Activated T-cell treated with anti-CD3 and anti-CD28 coated beads, Interleukin-2, amount 50 U/mL, for 72 hours (primary cell): ENCODE measurements at places on chromosomes 2 and 18. TPM values are rescaled to one million over a fixed set of nuclear protein-coding genes. Genes with fewer than 3 reads are reported as not detected.

DNA sequence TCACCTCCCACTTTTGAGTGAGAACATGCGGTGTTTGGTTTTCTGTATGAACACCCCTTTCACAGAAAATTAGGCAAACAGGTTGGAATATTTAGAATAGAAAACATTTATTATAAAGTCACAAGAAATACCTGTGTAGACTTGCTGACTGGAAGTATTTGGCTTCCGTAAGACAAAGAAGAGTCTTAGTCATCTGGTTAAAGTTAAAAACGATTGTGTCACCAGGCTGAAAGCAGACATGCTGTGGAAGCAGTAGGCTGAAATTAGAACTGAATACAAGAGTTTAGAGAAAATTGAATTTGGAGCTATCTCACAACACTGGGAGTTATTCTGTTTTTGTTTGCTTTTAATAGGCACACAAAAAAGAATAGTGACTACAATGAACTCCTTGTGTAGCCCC lies 16.2 kb upstream of the CLASP1 start:
- no peak for DNase-seq

DNA sequence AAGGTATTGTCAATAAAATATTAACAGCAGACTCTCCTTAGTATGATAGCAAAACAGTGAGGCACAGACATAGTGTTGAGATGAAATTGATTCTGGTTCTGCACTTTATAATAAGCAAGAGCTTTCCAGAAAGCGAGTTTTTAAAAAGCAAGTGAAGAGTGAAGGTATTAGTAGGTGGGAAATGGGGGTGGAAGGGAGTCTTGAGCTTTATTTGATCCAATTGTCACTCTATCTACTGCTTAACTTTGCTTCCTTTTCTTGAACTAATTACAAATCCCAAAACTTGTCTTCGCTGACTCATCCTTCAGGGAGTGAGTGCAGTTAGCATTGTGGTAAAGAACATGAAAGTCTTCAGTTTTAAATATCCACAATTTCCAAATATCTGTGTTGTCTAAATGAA lies 120.6 kb upstream of the BOD1L2 start:
- no peak for DNase-seq

DNA sequence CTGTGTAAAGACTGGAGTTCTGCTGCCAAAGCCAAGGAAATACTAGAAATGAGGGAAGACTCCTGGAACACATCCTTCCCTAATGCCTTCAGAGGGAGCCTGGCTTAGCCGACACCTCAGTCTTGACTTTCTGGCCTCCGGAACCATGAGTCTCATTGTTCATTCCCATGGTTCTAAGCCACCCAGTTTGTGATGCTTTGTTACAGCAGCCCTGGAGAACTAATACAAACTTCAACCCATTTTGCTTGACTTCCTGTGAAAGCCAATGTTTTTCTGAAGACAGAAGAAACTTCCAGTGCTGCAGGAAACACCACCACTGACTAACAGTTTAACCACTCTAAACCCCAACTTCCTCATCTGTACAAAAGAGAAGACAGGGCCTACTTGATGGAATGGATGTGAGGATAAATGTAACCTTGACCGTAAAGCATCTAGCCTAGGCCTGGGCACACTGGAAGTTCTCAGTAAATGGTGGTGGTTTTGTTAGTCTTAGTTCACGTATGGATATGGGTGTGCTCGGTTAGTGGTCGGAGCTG lies 85.9 kb upstream of the RFX8 start:
- DNase-seq, result no peak

GRCh38 chr2:88190808-88191721 lies 20.9 kb downstream of the THNSL2 start:
- peak; percentile 41 for DNase-seq

DNA sequence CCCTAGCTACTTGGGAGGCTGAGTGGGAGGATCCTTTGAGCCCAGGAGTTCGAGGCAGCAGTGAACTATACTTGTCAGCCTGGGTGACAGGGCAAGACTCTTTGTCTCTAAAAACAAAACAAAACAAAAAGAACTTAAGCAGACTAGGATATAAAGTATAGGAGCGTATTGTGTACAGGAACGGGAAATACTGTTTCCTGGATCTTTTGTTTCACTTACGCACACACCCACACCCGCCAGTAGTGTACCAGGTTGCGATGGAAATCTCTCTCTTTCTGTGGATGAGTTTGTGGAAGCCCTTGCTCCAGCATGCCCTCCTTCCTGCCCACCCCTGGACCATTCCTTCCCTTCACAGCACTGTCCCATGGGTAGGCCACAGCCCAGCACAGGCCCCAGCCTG lies 136.3 kb downstream of the RPIA start:
- DNase-seq, result no peak

Gene SERPINB10
- 2.8 TPM for total RNA-seq

Gene PKDCC
- total RNA-seq, result not detected

Gene CNTNAP5
- total RNA-seq, result not detected

Gene TBR1
- 0.05 TPM for total RNA-seq
